ENCODE measurements at places on chromosomes 2 and 18.

GRCh38 chr18:70337139-70337972 lies 48.5 kb downstream of the SOCS6 start:
- no peak for DNase-seq

GRCh38 chr2:156526950-156527636 lies 90.9 kb downstream of the GPD2 start:
- no peak for DNase-seq

DNA sequence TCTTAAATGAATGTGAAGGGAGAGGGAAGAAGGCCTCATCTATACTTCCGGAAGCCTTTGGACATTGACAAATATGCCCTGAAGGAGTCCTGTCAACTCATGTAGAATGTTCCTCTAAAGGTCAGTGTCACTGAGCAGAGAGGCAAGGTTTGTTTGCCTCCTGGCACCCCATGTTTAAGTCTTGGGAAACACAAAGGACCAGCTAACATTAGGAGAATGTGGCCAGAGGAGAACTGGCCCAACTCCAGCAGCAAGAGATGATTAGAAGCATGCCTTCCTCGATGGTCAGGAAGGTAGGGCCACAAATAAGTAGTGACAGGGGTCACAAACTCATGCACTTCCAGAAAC lies 5.7 kb downstream of the DYSF start:
- DNase-seq, result no peak

DNA sequence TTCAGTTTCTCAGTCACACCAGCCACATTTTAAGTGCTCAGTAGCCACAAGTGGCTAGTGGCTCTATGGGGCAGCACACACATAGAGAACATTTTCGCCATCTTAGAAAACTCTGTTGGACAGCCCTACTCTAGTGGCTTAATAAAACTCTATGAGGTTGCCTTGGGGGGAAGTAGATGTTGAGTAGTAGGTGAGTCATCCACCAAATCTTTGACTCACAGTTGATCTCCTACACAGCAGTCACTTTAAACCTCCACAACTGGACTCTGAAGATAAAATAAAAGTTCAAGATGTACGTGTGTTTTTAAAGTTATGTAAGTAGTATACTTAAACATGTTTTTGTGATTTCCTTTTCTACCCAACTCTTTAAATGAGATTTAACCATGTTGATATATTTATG lies 379.0 kb downstream of the SETBP1 start:
- no peak for DNase-seq

DNA sequence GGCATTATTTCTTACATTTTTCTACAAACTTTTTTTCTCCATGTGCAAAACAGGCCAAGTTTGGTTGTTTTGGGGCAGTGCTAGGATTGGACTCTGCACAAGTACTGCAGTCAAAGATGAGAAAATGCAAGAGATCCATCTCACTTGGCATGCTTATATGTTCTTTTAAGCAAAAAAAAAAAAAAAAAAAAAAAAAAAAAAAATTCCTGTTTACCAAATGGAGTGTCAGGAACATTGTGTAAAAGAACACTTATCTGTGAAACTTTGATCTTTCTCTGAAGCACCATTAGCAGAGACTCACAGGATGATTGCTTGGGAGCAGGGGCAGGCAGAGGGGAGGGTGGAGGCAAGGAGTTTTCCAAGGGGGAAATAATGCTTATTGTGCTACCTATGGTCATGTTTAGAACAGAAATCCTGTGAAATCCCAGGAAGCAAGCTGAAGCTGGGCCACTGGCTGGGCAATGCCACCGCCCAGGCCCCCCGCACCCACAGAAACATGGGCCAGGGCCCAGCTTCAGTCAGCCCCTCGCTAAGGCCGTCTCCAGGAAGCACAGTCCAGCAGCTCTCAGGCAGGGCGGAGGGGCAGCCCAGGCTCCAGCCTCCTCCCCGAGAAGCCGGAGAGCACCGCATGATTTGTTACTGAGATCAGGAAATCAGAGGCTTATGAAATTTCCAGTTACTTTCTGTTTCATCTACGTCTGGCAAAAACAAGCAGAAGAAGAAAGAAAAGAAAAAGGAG lies 229.4 kb downstream of the ZNF516 start:
- DNase-seq, result no peak

DNA sequence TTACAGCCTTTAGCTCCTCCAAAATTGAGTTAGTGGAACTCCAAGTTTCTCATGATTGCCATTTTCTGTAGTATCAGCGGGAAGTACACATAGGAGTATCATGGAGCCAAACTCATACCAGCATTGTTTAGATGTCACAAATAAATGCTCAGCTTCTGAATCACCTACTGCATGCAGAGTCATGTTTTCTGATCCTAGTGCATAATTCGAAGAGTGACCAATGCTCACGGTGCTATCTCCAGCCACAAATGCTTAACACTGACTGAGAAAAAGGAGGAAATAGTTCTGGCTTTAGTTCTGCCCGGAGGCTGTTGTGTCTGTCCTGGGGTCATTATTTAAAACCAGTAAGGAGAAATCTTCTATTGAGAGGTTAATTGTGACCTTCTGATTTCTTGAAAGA lies 45.4 kb upstream of the LRATD1 start:
- no peak for DNase-seq

- no peak for DNase-seq
These were observed 103.3 kb upstream of the RBBP8 start for GRCh38 chr18:22829781-22830180.

- DNase-seq, result no peak
These were observed 70.9 kb upstream of the RAPGEF4 start for GRCh38 chr2:172664766-172665165.

- no peak for DNase-seq
These were observed 73.9 kb upstream of the LMAN1 start for GRCh38 chr18:59432803-59433597.
